Activated CD4-positive, alpha-beta T cell treated with anti-CD3 and anti-CD28 coated beads, Interleukin-2, Interleukin-6, amounts not matched to agents 100 ng/mL and 50 ng/mL, durations not matched to agents 16 hours and 8 hours (primary cell): ENCODE measurements at places on chromosomes 1 and 21.

DNA sequence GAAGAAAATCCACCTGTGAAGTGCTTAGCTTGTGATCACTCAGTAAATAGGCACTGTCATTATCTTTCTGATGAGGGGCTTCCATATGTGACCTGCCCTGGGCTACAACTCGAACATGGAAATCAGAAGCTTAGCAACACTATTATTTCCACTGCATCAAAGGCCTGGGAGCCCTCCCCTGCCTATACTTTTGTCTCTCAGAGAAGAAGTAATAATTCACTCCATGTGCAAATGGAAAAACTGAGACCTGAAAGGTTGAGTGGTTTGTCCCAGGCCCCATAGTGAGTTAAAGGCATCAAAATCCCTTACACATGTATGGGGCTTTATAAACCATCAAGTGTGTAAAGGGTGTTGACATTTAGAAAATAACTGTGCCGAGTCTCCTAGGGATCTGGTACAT lies 20.9 kb downstream of the SOX13 start:
- DNase-seq = no peak

DNA sequence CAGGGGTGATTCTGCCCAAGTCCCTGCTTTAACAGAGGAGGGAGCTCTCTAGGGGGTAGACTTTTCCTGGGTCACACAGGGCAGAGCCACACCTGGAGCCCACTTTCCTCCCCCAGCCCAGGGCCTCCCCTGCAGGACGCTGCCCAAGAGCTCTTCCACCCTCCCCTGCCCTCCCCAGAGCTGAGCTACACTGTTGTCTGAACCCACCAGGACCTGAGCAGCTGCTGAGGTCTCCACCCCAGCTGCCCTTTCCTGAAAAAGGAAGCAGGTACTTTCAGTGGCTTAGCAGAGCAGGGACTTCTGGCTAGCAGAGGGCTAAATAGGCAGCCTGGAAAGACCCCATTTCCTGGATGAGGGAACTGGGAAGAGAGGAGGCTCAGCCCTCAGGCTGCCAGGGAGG lies 169.3 kb upstream of the ETV3 start:
- DNase-seq = no peak

GRCh38 chr1:25757846-25758185 lies 42.2 kb upstream of the SELENON start:
- no peak for DNase-seq

DNA sequence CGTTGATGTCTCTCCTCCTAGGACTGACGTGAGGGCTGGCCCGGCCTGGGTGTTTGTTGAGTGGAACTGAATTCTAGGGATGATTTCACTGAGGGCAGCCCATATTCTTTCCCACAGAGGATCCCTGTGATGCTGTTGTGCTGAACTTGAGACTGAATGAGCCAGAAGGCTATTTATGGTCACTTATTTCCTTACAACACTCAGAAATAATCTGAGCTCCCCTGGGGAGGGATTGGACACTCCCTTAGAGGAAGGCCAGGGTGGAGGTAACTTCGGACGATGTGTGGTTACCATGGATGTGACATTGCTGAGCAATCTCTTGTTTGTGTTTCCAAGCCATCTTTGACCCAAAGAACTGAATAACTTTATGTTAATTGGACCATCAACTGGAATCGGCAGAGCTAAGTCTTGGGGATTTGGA lies 5.1 kb upstream of the TMCO4 start:
- no peak for DNase-seq

- DNase-seq = peak; percentile 81
Observed at GRCh38 chr1:32350785-32351398, 11.4 kb downstream of the FAM229A start.

DNA sequence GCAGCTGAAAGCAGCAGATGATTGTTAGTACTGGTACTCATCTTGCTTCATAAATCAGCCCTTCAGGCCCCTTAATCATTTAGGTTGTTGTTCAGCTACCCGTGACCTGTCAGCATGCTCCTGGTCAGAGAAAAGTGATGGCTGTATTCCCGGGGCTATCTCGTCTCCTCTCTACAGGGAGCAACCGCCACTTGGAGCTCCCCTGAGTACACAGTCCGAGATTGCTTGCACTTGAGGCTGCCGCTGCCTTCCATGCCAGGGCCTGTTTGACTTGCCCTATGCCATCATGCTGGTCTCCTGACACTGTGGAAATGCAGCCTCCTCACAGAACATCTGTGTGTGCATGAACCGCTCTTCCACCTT lies 97.5 kb downstream of the SPATA46 start:
- DNase-seq = no peak

DNA sequence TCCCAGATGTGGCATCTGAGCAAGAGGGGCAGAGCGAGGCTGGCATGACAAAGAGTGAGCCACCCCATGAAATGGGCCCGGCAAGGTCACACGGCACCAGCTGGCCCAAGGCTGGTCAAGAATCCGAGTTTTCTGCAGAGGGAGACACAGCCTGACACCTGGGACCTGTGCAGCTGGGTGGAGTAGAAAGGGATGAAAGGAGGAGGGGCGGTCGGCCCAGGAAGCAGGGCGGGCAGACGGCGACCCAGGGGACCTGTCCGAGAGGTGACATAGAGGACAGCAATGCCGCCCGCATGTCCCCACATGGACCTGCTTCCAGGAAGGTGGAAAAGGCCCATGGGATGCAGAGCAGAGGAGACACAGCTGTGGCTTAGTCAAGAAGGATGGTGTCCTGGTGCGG lies 137.7 kb downstream of the PRDM16 start:
- DNase-seq = no peak

GRCh38 chr1:218995091-218995665 lies 178.5 kb upstream of the LYPLAL1 start:
- no peak for DNase-seq

- DNase-seq = no peak
Observed at GRCh38 chr1:65691972-65692371, 100.7 kb upstream of the PDE4B start.

DNA sequence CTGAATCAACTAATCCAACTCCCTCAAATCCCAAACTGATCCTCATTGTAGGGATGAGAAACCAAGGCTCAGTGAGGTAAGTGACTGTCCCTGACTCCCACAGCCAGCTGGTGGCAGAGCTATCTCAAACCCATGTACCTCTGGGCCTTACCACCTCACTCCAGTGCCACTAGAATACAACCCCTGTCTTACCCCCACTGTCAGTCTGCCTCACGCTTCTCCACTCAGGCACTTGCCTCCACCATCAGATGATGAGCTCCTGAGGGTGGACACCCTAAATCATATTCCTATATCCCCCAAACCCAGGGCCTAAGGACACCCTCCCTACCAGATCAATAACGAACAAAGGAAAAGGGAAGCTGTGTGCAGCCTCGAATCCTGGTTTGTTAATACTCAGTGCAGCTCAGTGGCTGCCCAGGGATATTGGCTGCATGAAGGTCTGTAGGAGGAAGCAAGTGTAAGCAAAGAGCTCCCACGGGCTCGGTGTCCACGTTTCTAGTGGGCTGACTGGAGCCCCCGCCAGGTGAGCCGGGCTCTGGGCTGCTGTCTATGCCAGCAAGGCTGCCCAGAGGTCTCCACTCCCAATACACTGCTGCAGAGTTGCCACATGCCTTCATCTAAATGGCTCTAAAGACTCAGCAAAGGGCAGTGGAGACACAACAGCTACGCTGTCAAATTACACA lies 533.4 kb downstream of the MATN1 start:
- no peak for DNase-seq

- DNase-seq = no peak
Observed at GRCh38 chr1:53123453-53124140, 18.8 kb downstream of the SLC1A7 start.

DNA sequence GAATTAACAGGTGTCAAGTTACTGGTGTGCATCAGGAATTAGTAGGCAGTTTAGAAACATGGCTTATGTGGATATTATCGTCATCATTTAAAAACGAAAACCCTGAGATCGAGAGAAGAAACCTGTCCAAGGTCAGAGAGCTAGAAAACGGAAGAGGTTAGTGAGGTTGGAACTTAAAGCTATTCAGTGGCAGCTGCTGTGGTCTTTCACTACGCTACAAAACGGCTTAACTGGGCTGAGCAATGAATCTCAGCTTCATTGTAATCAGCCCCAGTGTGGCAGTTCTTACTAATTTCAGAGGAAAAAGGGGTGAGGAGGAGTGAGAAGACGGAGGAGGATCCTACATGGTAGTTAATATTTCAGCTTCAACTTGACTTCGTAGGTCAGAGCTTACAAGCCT lies 77.9 kb downstream of the DAB1 start:
- no peak for DNase-seq

DNA sequence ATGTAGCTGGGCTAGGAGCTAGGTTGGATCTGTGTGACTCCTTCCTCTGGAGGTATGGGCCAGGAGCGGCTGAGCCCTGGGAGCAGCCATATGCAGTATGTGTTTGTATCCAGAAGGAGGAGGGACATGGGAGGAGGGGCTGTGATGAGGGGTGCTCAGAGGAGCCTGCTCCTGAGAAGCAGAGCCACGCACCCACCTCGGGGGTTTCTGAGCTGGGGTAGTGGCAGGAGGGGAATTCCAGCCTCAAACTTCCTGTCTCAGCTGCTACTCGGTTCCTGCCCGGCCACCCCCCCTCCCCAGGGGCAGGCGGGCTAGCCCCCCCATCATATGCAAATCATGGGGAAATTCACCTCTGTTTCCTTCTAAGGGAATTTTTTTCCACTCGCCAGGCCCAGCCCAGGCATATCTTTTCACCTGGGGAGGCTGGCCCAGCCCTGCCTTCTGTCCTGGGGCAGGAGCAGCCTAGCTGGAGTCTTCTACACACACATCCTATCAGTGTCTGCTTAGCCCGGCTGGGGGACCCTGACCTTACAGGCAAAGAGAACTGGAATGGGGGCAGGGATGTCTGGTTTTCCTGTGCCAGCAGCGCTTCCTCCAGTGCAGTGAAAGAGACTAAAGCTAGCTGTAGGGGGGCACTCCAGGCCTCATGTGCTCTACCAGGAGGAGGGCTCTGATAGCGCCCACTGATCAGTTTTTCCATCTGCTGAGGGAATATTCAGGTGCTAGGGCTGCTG lies 3.0 kb downstream of the ZC3H12A start:
- DNase-seq = peak; percentile 85

DNA sequence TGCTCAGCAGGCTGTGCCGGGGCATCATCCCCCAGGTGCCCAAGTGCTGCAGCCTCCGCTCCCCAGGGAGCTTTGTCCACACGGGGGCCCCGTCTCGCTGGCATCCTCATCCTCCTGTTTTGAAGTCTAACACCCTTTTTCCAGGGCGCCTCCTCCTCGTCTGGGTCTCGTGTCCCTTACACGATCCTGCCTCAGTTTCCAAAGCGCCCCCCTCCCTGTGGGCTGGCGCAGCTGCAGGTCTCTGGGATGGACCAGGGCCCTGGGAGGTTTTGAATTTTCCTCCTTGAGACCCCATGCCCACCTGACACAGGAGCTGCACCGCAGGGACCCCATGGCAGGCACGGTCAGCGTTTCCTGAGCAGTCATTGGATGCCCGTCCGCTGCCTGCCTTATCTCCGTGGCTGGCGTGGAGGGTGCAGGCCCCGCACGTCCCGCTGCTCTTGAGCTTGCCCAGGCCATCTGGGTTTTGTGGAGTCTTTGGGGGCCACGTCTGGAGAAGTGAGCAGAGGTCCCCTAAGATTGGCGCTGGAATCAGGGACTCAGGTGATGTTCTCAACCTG lies 37.4 kb upstream of the DIP2A start:
- DNase-seq = no peak

- no peak for DNase-seq
Observed at GRCh38 chr1:22773981-22774832, 63.6 kb downstream of the EPHB2 start.

DNA sequence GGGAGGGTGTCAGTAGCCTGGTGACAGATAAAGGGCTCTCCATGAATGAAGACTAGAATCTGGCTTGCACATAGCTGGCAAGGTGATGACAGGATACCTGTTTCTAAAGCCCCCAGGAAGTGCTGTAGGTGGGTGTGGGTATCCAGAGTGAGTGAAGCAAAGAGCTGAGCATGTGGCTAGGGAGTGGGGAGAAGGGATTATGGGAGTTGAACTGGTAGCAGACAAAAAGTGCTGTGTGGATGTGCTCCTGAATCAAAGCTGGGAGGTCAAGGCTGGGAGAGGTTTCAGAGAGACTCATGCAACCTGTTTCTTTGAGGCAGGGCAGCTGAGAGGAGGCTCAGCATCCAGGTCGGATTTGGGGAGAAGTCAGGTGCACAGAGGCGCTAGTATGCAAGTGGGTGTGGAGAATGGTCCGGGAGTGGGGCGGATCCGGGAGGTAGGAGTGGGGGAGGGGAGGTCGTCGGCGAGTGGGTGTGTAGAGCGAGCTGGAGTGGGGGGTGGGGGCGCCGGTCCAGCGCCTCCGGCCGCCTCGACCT lies 600 bp downstream of the ASTN1 start:
- no peak for DNase-seq
